ENCODE measurements at places on chromosomes 2 and 18.

GRCh38 chr2:75315436-75315835 is 116.1 kb upstream of the TACR1 start:
- DNase-seq = no peak

- no peak for DNase-seq
Observed at GRCh38 chr2:227880460-227880859, 9.0 kb downstream of the DAW1 start.

DNA sequence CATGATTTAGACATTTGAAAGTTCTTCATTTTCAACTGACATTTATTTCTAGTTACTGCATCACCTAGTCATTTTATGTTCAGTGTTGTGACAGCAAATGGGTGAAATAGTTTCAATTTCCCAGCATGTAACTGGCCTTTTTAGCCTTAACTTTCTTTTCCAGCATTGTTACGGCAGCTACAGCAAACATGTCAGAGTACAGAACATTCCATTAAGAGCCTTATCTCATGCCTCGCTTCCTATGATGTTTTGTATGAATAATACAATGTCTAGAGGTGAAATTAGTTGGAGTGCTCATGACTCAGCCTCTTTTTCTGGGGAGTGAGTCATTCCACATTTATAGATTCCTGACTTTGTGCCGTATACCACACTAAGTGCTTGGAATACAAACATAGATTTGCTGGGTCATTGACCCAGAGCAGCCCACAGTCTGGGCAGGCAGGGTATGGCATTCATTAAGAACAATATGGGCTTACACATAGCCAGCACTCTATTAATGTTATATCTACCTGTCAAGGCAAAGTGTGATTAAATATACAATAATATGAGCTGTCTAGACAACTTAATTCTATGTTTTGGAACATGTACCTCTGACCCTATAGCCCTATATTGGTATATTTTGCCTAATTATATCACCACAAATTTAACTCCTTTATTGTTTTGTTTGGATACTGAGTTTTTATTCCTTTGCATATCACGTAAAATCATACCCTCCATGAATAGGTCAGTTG is 72.2 kb downstream of the MAP2 start:
- peak; percentile 52 for DNase-seq

DNA sequence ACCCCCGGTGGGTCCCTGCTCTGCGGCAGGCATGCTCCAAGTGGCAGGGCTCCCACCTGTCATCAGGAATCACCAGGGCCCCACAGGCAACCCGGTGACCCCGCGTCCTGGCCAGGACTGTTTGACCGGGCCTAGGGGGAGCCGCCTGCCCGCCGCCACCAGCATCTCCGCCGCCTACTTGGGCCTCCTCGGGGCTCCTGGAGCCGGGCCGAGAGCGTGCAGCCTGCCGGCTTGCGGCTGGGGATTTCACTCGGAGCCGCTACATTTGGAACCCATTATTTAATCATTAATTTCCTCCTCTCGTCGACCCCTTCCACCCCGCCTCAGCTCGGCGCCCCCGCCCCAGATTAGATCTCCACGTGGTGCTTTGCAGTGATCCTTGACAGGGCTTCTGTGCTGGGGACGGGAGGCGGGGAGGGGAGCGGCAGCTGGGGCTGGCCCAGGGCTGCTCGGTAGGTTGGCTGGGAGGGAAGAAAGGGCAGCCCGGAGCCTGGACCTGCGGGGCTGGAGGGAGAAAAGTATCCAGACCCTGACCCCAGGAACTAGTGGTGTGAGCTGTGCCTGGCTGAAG is 295.4 kb downstream of the CYP26B1 start:
- DNase-seq = no peak

DNA sequence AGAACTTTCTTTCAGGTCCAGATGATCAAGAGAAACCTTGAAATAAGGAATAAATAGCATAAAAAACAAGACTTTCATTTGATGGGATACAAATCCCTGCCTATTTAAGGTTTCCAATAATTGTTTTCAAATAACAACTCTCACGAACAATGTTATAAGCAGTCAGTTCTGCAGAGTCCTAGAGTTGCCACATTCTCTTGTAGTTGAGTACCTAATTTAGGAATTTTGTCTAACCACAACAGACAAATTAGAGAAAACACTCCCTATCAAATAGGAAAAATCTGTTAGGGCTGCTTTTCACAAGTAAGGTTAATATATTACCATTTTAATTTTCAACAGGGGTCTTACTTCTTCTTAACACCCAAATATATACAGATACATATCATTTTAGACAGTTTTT is 130.1 kb upstream of the CDH20 start:
- no peak for DNase-seq

GRCh38 chr2:205749078-205749477 is 66.8 kb downstream of the NRP2 start:
- DNase-seq = no peak

- no peak for DNase-seq
Observed at GRCh38 chr2:26465266-26465925, 12.5 kb downstream of the OTOF start.

- DNase-seq = no peak
Observed at GRCh38 chr2:177900082-177900481, 172.5 kb downstream of the PDE11A start.

DNA sequence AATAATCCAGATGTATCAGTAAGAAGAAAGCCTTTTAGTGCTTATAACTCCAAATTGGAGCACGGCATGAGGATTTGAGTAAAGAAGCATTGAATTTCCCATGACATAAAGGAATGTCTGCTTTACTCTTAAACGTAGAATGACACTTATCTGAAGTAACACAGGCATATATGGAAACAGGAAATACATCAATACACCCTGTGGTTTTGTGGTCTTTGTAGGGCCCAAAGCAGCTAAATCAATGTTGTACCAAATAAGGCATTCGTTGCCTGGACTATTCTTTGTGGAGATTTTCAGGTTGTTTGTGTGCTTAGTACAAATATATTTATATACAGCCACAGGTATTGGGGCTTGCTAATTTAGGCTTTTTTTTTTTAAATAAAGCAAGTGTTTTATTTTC is 660.5 kb downstream of the LRRTM4 start:
- no peak for DNase-seq

GRCh38 chr2:15378148-15378908 is 182.8 kb downstream of the NBAS start:
- no peak for DNase-seq

DNA sequence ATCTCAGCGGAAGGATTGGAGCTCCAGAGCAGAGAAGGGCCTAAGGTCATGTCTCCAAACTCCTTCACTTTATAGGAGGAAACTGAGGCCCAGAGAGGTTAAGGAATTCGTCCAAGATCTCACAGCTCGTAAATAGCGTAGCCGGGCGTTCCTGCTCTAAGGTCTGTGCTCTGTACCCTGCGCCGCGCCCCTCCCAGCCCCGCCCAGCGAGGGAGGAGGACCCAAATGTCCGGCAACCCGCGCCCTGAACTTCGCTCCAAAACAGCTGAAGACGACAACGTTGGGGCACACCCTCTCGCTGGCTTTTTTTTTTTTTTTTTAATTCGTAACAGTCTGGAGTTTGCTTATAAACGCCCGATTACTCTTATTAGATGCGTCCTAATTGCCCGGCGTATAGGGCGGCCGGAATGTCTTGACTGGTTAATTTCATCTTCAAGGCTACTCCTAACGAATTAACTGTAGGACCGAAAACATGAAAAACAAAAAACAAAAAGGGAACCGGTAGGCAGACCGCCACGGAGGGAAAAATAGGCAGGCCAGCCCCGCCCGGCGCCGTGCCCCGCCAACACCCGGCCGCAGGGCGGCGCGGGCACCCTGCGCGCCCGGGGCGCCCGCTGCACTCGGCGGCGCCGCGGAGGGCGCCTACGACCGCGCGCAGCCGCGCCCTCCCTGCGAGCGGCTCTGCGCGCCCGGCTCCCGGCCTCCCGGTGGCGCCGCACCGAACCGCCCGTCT is 928 bp upstream of the FOSL2 start:
- DNase-seq = peak; percentile 64

DNA sequence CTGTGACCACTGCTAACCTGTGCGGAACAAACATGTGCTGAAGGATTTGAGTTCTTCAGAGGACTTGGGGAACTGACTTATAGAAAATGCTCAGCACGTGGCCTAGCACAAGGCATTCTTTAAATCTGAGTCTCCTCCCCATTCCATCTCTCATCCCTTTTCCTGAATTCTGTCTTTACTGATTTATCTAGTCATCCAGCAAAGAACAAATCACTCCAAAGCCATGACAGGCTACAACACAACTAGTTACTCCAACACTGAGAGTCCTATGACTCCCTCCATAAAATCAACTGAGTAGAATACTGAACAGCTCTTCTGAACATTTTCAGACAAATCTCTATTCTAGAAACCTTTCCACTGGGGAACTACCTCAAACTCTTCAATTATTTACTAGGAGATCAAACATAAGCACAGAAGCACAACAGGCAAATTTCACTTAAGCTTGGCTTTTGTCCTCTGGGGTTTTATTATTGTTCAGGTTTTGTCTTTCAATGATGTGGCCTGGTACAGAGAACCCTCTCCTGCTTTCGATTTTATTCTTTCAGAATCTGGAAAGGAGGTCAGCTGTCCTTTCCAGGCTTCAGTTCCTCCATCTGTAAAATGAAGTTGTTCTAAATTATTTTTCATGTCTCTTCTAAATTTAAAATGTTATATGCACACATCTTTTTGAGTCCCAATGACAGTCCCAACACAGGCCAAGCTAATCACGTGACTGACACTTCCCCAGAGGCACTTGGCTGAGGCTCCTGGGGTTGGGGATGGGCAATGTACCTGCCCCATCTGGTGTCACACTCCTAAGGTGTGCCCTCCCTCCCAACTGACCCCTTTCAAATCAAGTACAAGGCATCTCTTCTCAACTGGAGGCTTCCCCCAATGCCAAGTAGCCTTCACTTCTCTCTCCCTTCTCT is 31.8 kb downstream of the RNU4ATAC start:
- no peak for DNase-seq

DNA sequence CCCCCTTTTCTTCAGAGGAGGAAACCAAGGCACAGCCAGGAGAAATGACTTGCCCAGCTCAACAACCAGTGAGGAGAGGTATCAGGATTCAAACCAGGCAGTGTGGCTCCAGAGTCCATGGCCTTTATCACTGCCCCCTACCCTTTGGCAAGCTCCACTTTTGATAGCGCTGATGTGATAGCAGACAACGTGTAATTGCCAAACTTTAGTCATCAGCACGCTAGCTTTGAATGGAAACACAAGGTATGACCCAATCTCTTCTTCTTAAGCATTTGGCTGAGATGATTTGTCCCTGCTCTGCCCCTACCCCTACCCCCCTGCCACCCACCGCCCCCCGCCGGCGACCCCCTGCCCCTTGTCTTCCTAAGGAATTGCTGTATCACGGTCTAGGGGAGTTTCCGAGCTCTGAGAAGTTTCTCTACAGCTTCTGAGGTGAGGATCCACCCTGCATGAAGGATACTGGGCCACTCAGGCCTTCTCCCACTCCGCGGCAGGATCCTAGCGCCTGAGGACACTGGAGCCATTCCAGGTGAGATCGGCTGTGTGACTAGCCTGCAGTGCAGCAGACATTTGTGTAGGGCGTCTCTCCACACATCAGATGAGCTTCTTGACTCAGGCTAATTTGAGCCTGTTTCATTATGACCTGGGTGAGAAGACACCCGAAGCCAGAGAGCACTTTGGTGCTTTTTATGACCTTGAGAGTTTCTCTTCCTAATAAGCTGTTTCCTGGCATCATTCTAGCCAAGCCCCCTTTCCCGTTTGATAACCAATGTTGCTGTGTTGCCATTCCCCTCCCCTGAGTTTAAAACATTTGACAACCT is 75.1 kb upstream of the MAP4K4 start:
- no peak for DNase-seq
